ENCODE measurements at places on chromosomes 2 and 18.

DNA sequence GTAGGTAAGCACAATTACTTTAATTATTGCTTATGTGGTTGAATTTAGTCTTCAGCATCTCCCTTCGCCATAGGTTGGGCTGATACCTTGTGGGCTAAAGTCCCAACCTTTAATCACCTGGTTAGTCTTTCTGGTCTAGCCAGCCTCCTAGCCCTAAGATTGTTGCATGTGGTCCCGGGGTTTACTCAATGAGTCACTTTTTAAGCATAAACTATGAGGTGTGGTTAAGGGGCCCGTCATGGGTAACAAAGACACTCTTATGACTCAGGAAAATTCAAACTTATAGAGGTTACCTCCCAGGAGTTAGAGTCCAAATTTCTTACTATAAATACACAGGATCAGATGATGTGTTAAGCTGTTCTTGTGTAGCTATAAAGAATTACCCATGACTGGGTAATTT, 841.6 kb downstream of the TRIB2 start:
- no peak for DNase-seq

DNA sequence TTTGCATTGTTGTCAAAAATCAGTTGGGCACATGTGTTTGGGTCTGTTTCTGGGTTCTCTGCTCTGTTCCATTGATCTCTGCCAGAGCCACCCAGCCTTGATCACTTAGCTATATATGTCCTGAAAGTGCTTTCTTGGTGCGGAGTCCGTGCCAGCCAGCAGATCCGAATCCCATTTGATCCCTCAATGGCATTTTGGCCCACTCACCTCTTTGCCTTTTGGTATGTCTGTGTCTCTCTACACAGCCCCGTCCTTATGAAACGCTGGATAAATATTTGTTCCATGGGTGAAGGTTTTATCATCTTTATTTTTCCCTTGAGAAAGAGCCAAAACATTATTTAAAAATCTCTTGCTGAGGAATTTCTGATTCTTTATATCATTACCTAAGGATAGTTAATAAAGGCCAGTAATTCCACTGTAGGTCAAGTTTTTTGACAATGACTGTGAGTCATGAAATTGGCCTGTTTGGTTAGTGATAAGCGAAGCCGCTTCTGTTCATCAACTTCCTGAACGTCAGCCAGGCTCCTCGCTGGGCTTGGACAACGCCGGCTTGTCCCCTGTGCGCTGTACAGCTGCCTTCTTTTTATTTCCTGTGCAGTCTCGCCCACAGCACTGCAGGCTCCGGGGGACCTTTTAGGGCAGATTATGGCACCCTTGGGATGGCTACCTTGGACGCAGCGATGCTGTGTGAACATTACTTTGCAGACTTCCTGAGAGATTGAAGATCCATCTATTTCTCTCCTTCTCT, 24.9 kb downstream of the MTCL1 start:
- no peak for DNase-seq

DNA sequence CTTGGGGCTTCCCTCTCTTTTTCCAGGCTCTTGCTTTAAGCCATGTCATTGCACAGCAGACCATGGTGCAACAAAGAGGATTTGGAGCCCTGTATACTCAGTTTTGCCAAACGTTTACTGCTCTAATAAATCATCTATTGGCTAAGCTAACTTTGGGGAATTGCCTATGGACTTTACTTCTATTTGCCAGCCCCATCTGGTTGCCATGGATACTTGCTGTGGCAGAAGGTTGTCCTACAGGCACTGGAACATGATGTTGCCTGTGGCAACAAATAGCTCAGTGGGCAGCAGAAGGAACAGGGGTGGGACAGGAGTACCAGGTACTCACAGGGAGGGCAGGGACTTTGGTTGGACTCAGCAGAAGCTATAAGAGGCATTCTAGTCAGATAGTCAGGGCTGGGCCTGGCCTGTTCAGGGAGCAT, 129.7 kb downstream of the CCDC85A start:
- no peak for DNase-seq

DNA sequence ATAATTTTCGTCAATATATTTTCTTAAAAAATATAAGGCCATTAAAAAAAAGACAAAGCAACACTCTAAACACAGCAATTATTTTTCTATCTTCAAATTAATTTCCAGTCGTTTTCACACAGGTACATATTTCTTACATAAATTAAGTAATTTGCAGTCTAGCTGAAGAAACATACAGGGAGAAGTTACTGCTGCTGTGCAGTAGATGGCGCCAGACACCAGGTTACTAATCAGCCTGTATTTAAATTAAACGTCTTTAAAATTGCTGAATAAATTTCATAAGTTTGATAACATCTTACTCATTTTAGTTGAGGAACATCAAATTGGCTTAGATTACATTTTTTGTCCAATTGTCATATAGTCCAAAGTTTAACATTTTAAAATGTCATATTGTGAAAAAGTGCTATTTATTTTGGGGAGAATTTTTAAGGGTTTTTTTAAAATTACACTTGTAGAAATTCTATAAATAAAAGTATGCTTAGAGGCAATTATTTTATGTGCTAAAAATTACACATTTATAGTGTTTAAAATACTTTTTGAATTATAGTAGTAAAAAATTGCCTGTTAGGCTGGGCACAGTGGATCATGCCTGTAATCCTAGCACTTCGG, 88.4 kb downstream of the PMAIP1 start:
- peak; percentile 1 for DNase-seq

GRCh38 chr2:224560549-224560948, 24.6 kb downstream of the CUL3 start:
- DNase-seq, result no peak

- no peak for DNase-seq
These were observed 9.6 kb upstream of the PELI1 start for GRCh38 chr2:64153811-64154210.

DNA sequence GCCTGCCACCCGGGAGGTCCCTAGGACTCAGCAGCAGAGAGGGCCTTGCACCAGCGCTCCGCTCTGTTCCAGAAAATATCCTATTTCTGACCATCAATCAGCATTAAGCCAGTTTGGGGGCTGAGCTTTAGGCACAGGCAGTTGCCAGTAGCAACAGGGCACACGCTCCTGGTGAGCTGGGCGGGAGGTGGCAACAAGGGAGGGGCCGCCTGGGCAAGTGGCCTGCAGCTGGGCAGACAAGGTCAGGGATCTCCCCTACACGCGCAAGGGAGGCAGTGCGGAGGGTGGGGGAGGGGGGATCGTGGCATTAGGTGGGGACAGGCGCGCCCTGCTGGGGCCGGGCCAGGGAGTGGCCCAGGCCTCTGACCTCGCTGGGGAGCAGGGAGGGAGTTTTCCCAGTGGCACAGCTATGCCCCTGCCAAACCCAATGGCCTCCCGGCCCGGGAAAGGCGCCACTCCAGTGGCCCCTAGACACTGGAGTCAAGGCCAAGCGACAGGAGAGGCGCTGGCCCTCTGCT, 302.8 kb downstream of the NCKAP5 start:
- no peak for DNase-seq

DNA sequence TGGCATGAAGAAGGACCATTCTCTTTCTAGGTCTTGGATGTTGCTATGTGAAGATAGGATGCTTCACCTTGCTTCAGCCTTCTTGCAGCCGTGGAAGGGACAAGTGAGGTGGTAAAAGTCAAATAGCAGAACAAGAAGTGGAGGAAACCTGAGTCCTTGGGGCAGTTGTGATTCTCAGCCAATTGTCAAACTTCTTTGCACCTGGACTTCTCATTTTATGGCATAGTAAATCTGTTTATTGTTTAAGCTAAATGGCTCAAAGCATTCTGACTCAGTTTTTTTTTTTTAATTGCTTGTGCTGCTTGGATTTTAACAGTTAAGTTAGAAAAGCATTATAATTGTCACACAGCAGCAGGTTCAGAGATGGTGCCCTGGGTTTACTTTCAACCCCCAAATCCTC, 33.0 kb upstream of the ST6GAL2 start:
- DNase-seq, result no peak

- no peak for DNase-seq
These were observed 16.9 kb upstream of the STAMBP start for GRCh38 chr2:73811878-73812277.

GRCh38 chr2:182240862-182241371, 185.9 kb downstream of the PDE1A start:
- no peak for DNase-seq

- no peak for DNase-seq
These were observed 69.6 kb downstream of the SNTG2 start for GRCh38 chr2:1020206-1020605.

DNA sequence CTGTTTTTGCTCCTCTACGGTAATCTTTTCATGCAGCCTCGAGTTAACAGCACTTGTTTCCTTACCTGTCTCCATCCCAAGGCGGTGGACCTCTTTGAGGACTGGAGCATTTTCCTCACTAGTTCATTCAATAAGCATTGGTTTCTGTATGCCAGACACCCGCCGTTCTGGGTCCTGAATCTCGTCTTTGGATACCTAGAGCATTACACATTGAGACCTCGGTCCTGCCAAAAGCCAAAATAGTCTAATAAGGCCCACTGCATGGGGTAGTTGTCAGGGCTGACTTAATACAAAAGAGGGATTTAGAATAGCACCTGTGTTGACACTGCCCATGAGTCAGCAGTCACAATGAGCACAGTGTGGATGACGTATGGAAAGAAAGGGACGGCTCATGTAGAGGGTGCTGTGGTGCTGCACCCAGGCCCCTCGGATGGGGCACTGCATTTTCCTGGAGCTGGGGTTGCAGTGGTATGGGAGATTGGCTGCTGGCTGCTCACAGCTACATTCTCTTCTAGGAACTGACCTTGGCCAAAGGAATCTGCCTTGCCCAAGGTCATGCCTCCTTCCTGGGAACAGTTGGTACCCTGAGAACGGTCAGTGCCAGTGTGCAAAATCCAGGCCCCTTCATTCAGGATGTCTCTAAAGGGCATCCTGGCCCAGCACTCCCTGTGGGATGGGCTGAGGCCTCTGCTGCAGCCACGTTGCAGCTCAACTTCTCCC, 126.9 kb upstream of the NCK2 start:
- no peak for DNase-seq

DNA sequence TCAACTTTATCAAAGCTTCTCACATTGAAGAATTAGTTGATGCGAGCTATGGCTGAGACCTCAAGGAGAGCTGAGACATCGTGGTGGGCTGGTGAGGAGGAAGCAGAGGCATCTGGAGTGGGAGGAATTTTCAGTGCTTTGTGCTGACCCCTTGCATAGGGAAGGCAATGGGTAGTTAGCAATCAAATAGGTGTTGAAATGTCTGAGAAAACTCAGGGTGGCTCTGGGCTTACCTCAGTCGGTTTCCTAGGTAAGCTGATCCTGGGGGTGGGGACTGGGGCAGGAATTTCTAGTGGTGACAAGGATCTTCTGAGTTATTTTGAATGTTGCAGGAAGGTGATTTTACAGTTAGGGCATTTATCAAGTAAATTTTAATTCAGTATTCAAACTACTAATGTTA, 20.7 kb upstream of the DPP10 start:
- DNase-seq, result no peak

GRCh38 chr2:974054-974453, 23.4 kb downstream of the SNTG2 start:
- no peak for DNase-seq

GRCh38 chr2:222738809-222739208, 67.4 kb downstream of the MOGAT1 start:
- DNase-seq, result no peak

DNA sequence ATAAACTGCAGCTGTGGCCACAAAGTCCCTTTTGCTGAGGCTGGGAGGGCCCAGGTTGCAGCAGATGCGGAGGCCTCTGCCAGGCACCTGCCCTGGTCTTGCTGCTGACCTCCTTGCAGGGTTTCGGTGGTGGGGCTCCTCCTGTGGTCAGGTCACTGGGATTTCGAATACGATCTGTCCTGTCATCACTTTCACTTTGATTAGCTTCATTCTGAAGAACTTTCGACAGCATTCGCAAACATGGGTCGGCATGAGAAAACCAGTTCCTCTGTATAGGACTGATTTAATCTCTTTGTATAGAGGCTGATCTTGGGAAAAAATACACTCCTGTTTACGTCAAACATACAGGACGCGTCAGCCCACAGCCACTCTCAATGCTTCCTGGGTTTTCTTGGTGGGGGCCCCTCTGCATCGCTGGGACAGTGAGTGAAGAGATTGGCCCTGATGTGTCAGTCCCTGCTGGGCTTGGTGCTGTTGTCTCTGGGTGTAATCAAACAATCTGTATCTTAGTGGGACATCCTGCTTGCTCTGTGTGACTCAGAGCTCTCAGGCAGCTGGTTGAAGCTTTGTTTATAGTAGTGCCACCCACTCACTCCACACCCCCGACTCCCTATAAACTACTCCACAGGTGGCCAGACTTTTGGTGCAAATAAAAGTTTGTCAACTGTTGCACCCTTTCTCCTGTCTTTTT, 209.4 kb upstream of the CXCR4 start:
- DNase-seq, result peak; percentile 60

DNA sequence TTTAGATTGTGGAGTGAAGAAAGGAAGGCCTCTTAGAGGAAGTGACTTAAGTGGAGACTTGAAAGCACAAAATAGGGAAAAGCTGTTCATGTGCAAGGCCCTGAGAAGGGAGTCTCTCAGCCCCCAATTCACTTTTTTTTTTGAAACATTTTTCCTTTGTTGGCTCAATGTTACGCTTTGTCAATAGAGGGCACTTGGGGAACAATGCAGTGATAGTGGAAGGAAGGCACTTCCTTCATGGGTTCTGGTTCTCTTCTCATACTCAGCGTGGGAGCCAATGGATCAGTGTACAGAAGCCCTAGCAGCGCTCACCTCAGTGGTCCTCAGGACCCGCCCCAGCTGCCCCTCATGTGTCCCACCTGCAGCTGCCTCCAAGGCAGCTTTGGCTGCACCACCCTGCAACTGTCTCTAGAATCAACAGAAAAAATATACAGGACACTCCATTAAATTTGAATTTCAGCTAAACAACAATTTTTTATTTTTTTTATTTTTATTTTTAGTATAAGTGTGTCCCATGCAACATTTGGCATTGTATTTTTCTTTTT, 8.6 kb upstream of the C2orf42 start:
- DNase-seq, result no peak

GRCh38 chr2:74502720-74503505, 3.5 kb upstream of the LBX2 start:
- DNase-seq, result no peak

- no peak for DNase-seq
These were observed 103.9 kb downstream of the SLC8A1 start for GRCh38 chr2:40348038-40348437.

- no peak for DNase-seq
These were observed 117.1 kb downstream of the RNF144A start for GRCh38 chr2:7034303-7034702.

GRCh38 chr2:118723394-118723793, 124.1 kb downstream of the EN1 start:
- no peak for DNase-seq

- DNase-seq, result no peak
These were observed 296.6 kb upstream of the RGPD4 start for GRCh38 chr2:107530046-107530445.

- DNase-seq, result no peak
These were observed 193.3 kb upstream of the KLHL14 start for GRCh38 chr18:32966141-32966540.

- no peak for DNase-seq
These were observed 1098.0 kb upstream of the ZEB2 start for GRCh38 chr2:145617906-145618305.

DNA sequence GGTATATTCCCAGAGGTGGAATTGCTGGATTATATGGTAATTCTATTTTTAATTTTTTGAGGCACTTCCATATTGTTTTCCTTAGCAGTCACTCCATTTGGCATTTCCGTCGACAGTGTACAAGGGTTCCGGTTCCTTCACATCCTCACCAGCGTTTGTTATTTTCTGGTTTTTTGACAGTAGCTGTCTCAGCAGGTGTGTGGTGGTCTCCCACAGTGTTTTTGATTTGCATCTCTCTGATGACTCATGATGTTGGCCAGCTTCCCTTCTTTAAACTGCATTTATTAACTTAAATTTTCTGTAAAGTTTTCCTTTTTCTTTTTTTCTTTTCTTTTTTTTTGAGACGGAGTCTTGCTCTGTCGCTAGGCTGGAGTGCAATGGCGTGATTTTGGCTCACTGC, 19.7 kb downstream of the SH3BP4 start:
- DNase-seq, result no peak

Measured in activated naive CD4-positive, alpha-beta T cell (primary cell).